ENCODE measurements at places on chromosomes 1 and 21.

GRCh38 chr1:4655674-4656532 is 1.5 kb downstream of the AJAP1 start:
- no peak for DNase-seq

GRCh38 chr1:101497881-101498559 is 261.2 kb downstream of the S1PR1 start:
- peak; percentile 15 for DNase-seq

- DNase-seq, result peak; percentile 81
These were observed 24.5 kb downstream of the LAMB3 start for GRCh38 chr1:209627732-209628196.

DNA sequence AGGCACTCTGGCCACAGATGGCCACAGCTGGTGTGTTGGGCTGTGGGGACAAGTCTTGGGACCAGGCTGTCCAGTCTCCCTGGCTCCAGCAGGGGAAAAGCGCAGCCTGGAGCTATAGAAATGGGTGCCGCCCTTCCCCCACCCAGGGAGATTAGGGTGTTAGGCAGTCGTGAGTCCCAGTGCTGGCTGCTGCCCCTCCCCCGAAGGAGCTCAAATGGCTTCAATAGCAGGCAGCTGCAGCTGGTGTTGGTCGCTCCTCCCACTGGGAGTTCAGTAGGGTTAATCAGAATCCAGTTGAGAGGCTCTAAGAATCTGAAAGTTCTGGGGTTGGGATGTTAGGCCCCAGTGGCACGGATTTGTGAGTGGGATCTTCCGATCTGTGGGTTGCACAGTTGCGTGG is 595.6 kb upstream of the PKN2 start:
- no peak for DNase-seq

- DNase-seq, result peak; percentile 71
These were observed 2.1 kb downstream of the VCAM1 start for GRCh38 chr1:100721526-100722207.

DNA sequence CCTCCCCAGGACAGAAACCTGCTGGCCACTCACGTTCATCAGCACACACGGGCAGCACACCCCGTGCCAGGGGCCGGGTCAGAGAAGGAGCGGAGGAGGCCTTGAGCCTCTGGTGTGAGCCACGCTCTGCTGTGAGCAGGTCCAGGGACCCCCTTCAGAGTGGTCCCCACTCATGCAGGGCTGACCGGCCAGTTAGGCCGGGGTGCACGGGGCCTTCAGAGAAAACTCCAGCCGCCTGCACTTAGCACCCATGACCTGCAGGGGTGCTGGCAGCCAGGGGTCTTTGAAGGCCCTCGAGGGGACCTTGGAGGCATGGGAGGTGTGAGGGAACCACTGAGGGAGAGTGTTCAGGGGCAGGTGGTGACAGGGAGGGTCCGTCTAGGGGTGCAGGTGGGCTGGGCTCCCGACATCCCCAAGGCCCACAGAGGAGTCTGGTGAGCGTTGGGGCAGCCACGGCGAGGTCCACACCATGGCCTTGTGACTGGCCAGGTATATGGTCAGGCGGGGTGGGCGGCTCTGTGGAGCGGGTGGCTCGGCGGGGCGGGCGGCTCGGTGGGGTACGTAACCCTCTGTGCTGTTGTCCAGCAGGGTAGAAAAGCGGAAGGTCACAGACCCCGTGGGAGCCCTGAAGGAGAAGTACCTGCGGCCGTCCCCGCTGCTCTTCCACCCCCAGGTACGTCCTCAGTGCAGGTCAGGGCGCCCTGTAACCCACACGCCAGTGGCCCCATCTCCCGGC is 40.3 kb upstream of the ARHGEF16 start:
- DNase-seq, result no peak

DNA sequence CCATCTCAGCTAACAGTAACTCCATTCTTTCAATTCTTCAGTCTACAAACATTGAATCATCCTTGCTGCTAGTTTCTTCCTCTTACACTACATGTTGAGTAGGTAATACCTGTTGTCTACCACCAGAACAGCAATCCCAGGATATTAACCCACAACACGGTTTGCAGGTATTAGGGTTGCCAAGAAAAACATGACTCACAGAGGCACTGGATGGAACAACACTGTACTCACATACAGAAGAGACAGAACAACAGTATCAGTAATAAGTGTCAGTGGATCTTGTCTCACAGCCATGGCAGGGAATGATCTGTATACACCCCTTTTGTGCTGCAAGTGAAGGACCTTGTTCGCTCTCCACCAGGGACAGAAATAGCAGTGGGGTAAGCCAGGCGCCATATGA is 212.1 kb downstream of the GPR52 start:
- no peak for DNase-seq

DNA sequence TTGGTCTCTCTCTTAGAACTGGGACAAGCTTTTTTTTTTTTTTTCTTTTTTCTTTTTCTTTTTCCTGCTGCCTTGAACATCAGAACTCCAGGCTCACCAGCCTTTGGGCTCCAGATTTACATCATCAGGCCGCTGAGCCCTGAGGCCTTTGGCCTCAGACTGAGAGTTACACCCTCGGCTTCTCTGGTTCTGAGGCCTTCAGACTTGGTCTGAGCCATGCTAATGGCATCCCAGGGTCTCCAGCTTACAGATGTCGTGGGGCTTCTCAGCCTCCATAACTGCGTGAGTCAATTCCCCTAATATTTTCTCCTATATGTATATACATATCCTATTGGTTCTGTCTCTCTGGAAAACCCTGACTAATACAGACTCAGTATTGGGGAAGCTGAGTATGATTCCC is 36.5 kb upstream of the RC3H1 start:
- no peak for DNase-seq

DNA sequence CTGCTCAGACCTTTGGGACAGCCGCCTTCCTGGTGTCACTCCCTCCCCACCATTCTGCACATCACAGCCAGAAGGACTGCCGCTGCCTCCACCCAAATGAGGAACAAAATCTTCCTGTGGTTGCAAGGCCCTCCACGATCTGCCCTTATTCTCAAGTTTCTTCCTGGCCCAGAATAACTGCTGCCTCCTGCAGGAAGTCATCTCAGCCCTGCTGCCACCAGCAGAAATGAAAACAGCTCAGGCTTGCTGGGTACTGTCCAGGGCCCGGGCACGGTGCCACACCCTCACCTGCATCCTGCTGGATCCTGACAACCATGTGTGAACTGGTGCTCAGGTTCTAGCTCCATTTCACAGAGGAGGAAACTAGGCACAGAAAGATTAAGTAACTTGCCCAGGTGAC is 2.8 kb downstream of the CLDN19 start:
- DNase-seq, result peak; percentile 63

GRCh38 chr1:70807088-70807664 is 240.4 kb downstream of the PTGER3 start:
- DNase-seq, result no peak

- DNase-seq, result no peak
These were observed 17.3 kb downstream of the PCSK9 start for GRCh38 chr1:55056632-55056992.

GRCh38 chr1:226373376-226373775 is 34.5 kb downstream of the PARP1 start:
- DNase-seq, result no peak

- no peak for DNase-seq
These were observed 165.0 kb downstream of the TRIM33 start for GRCh38 chr1:114345930-114346479.

- no peak for DNase-seq
These were observed 21.5 kb upstream of the SDC3 start for GRCh38 chr1:30929944-30930525.

DNA sequence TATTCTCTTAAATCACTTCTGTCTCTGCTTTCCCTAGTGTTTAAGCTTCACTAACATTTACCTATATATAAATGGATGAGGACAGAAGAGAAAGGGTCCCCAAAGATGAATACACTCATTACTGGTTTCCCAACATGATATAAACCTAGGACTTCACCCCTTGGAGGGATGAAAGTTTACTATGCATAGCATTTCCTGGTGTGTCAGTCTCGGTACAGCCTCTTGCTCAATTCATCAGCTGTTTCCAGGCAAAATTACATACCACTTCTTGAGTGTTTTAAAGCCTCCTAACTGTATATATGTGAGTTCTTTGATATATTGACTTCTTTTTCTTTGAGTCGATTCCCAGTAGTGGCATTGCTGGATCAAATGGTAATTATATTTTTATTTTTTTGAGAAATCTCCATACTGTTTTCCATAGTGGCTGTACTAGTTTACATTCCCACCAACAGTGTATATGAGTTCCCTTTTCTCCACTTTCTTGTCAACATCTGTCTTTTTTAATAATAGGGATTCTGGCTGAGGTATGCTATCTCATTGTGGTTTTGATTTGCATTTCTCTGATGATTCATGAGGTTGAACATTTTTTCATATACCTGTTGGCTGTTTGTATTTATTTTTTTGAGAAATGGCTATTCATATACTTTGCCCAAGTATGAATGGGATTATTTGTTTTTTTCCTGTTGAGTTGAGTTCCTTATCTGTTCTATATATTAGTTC is 259.3 kb upstream of the CACYBP start:
- peak; percentile 47 for DNase-seq

- no peak for DNase-seq
These were observed 52.2 kb downstream of the FGGY start for GRCh38 chr1:59349101-59349500.

DNA sequence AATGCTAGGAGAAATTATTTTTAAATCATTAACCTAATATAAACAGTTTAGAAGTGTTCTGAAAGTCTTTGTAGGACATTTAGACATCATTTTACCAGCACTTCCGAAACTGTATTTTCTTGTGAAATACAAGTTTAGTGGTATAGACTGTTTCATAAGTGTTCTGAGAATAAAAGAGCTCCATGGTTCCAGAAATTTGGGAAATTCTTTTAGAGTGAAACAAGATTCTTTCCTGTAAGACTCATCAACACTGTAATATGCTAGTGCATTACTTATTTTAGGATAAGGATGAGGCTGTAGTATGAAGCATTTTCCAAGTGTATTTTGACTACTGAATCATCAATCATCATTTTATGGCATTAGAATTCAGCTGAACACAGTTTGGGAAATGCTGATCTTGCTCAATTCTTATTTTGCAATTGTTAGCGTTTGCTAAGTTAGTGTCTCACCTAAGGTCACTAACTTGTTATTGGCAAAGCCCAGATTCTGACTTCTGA is 73.4 kb downstream of the CEP350 start:
- no peak for DNase-seq

GRCh38 chr1:194067772-194068171 is 881.4 kb upstream of the B3GALT2 start:
- no peak for DNase-seq

- peak; percentile 88 for DNase-seq
These were observed 46.2 kb upstream of the PALMD start for GRCh38 chr1:99599678-99600175.

DNA sequence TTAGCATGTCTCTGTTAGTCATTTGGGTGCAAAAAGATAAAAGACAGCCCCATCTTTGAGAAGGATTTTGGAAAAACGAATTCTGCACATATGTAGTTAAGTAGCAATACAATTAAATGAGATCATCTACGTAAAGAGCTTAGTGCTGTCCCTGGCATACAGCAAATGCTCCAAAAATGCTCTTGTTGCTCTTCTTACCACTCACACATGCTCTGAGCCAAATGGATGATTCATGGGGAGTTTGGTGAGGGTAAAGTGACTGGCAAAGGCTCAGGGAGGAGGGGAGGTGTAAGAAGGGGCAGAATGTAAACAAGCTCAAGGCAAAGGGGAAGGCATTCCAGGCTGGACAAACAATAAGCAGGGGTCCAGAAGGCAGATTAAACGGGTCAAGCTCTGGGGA is 191.9 kb downstream of the AK5 start:
- no peak for DNase-seq

GRCh38 chr1:5098981-5099385 is 444.6 kb downstream of the AJAP1 start:
- DNase-seq, result no peak

- no peak for DNase-seq
These were observed 18.4 kb downstream of the FMN2 start for GRCh38 chr1:240109920-240110636.

- DNase-seq, result no peak
These were observed 92.6 kb upstream of the TMPRSS2 start for GRCh38 chr21:41600556-41600955.

GRCh38 chr1:93908394-93909145 is 660 bp downstream of the GCLM start:
- DNase-seq, result peak; percentile 53

GRCh38 chr21:28547766-28548165 is 444.9 kb downstream of the LTN1 start:
- DNase-seq, result no peak

DNA sequence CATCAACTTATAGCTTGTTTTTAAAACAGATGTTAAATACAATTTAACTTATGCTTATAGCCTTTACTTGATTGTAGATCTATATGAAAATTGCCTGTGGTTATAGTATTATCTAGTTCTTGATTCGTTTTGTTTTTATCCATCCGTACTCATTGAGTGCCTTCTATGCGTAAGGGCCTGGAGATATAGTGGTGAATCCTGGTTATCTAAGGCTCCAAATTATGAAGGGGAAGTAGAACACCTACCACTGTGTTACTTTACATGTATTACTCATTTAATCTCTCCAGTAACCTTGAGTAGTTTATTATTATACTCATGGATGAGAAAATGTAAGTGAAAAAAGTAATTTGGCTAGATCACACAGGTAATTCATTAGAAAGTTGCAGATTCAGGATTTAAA is 121.8 kb downstream of the OSBPL9 start:
- DNase-seq, result peak; percentile 41

DNA sequence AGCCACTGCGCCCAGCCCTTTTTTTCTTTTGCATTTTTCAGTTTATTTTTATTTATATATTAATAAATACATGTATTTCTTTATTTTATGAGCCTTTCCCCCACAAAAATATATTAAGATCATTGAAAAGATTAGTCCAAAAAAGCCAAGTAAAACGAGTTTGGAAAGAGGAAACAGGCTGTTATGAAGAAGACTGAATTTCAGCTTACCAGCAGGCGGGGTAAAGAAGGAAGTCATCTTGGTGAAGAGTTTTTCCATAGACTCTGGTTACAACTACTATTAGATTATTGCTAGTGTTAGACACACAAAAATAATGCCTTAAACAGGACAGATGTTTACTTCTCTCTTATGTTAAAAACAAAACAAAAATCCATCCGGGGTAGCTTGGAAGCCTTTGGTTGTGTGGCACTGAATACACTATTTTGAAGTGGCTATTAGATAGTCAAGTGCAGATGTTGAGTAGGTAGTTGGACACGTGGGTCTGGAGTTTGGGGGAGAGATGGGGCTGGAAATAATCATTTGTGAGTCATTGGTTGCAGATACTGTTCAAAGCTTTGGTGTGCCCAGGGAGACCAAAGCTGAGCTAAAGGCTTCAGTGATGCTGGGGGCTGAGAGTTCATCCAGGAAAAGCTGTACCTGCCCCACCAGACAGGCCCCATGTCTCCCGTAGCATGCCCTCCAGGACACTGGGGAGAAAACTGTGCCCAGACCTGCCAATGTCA is 8.7 kb upstream of the LRRC71 start:
- DNase-seq, result peak; percentile 73

- DNase-seq, result no peak
These were observed 16.2 kb upstream of the CR1L start for GRCh38 chr1:207628776-207629175.

DNA sequence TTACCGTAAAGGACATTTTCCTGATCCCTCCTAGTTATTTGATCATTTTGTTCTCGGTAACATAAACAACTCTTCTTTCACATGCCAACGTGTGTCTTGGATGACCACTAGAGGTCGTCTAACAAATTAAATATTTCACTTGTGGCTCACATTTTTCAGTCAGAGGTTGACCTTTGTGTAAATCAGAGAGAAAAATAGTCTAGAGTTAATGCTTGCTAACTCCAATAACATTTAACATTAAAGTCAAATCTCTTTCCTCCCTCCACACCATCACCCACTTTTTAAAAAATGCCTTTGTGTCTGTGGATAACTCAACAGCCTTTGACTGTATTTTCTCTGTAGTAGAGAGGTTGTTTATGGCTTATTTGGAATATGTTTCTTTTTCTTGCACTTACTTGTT is 220.5 kb upstream of the B3GALT2 start:
- DNase-seq, result peak; percentile 86

Data from OCI-M1 (cell line).